Purkinje cell (primary cell): ENCODE measurements at places on chromosomes 4 and X. TPM values are rescaled to one million over a fixed set of nuclear protein-coding genes. Genes with fewer than 3 reads are reported as not detected.

The PRPS1 gene
- polyA plus RNA-seq: 30.1 and 34.1 TPM in 2 replicates

The GPR173 gene
- 0.43 and 0.81 TPM in 2 replicates for polyA plus RNA-seq

The UCP1 gene
- polyA plus RNA-seq: not detected in 2 replicates

The CTAG2 gene
- not detected in 2 replicates for polyA plus RNA-seq

The SH3RF1 gene
- 1.8 and 2.5 TPM in 2 replicates for polyA plus RNA-seq

The KDR gene
- polyA plus RNA-seq: not detected in 2 replicates

The SLC4A4 gene
- 41.8 and 53.1 TPM in 2 replicates for polyA plus RNA-seq

The CFAP47 gene
- 0.20 TPM in 1 of 2 replicates, not detected in the other for polyA plus RNA-seq

The MAP7D2 gene
- 132 and 155 TPM in 2 replicates for polyA plus RNA-seq

The ZDHHC15 gene
- 4.5 and 6.1 TPM in 2 replicates for polyA plus RNA-seq

The SLITRK2 gene
- polyA plus RNA-seq: 45.9 and 50.3 TPM in 2 replicates

The CSAG1 gene
- polyA plus RNA-seq: 0.86 TPM in 1 of 2 replicates, not detected in the other

The MTNR1A gene
- polyA plus RNA-seq: not detected in 2 replicates

The NAAA gene
- 12.1 and 16.0 TPM in 2 replicates for polyA plus RNA-seq

The CCDC120 gene
- 0.52 TPM in 1 of 2 replicates, not detected in the other for polyA plus RNA-seq

The CTAG1A gene
- polyA plus RNA-seq: not detected in 2 replicates

The CACNA1F gene
- polyA plus RNA-seq: not detected in 2 replicates

The GPR34 gene
- 1.0 and 2.6 TPM in 2 replicates for polyA plus RNA-seq

The SPATA4 gene
- 2.7 and 4.7 TPM in 2 replicates for polyA plus RNA-seq

The GPAT3 gene
- polyA plus RNA-seq: 9.3 and 15.3 TPM in 2 replicates

The IBSP gene
- 0.62 TPM in 1 of 2 replicates, not detected in the other for polyA plus RNA-seq

The BTK gene
- not detected in 2 replicates for polyA plus RNA-seq

The RTL9 gene
- polyA plus RNA-seq: 2.9 TPM in 1 of 2 replicates, not detected in the other

The DNAAF6 gene
- not detected in 2 replicates for polyA plus RNA-seq

The EDA gene
- 0.52 and 3.0 TPM in 2 replicates for polyA plus RNA-seq

The FHDC1 gene
- 0.22 TPM in 1 of 2 replicates, not detected in the other for polyA plus RNA-seq

The PARM1 gene
- polyA plus RNA-seq: 6.5 and 9.5 TPM in 2 replicates

The SLC2A9 gene
- polyA plus RNA-seq: not detected in 2 replicates
